ENCODE measurements at places on chromosomes 3 and 15.

DNA sequence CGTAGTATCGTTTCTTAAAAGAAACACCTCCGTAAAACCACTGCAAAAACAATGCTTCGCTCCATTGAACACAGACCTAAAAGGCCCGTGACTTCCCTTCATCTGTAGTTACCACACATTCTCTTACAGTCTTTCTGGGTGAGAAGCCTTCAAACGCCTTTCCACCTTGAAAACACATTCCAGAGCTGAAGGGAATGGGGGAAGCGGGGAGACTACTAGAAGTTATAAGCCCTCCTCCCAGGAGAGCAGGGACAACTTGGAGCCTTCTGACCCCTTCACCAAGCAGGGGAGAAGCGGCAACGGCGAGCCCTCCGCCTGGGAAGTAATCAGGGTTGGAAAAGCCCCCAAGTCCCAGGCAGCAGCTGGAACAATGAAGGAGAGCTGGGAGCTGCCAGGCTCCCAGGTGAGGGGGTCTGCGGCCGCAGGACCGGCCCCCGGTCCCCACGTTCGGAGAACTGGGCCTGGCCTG, 461 bp downstream of the SECISBP2L start:
- no peak for DNase-seq

DNA sequence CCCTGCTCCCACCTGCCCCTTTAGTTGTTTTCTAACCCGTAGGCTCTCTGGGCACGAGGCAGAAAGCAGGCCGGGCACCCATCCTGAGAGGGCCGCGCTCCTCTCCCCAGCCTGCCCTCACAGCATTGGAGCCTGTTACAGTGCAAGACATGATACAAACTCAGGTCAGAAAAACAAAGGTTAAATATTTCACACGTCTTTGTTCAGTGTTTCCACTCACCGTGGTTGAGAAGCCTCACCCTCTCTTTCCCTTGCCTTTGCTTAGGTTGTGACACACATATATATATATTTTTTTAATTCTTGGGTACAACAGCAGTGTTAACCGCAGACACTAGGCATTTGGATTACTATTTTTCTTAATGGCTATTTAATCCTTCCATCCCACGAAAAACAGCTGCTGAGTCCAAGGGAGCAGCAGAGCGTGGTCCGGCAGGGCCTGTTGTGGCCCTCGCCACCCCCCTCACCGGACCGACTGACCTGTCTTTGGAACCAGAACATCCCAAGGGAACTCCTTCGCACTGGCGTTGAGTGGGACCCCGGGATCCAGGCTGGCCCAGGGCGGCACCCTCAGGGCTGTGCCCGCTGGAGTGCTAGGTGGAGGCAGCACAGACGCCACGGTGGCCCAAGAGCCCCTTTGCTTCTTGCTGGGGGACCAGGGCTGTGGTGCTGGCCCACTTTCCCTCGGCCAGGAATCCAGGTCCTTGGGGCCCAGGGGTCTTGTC, 48.5 kb downstream of the PGPEP1L start:
- no peak for DNase-seq

DNA sequence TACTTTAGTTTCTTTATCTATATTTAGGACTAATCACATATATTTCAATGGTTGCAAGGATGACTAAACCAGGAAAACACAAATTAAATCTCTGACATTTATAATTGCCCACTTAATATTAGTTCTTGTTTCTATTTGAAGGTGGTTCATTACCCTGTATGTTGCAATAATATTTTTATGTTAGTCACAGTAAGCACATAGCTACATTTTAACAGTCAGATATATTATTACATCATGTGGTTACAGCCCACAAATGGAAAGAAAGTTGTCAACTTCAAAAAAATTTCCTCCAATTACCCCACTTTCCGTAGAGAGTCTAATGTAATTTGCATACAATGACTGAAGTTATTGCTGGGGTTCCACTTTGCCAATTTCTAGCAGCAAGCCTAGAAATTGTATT, 114.6 kb downstream of the TUSC7 start:
- DNase-seq, result no peak

DNA sequence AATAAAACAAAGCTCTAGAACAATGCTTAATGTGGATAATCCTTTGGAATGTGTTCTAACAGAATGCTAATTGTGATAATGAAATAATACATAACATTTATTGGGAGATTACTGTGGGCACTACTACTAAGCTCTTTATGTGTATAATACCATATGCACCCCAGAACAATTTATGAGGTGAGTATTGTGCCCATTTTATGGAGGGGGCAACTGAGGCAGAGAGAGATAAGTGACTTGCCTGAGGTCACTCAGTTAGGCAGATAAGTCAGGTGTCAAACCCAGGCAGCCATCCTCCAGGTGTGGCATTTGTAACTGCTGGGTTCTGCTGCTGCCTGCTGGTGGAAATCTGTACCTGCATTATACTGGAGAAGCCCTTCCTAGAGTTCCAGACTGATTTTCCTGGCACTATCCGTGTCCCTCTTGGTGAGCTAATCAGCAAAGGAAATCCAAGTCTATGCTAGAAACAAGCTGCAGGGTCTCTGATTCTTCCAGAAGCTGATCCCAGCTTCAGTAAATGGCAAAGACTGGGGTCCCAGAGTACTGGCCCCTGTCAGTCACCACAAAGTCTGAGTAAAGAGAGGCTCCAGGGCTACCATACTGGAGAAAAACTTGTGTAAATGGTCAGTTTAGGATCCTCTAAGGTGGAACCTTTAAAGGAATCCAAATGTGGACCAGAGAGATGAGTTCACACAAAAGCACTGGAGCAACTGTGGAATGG, 22.6 kb upstream of the RBP1 start:
- DNase-seq, result no peak

GRCh38 chr3:183664913-183665381, 29.5 kb downstream of the KLHL24 start:
- no peak for DNase-seq

- no peak for DNase-seq
These were observed 98.8 kb upstream of the HACD2 start for GRCh38 chr3:123683505-123684154.

GRCh38 chr15:93973287-93973686, 258.1 kb upstream of the MCTP2 start:
- DNase-seq, result no peak

DNA sequence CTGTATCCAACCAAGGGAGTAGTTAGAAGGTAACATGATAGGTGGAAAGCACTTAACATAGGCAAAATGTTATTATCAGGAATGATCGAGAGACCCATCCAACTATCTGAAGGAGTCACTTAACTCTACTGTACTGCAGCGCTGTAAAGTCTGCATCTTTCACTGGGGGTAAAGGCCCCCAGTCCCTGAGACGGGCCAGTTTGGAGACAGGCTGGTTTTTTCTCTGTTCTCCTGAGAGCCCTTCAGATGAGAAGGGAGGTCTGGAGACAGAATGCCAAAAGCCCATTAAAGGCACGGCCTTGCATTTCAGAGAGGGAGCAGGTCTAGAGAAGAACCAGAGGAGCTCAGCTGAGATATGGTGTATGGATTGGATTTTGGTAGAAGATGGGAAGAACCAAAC, 71.3 kb upstream of the CGNL1 start:
- no peak for DNase-seq

DNA sequence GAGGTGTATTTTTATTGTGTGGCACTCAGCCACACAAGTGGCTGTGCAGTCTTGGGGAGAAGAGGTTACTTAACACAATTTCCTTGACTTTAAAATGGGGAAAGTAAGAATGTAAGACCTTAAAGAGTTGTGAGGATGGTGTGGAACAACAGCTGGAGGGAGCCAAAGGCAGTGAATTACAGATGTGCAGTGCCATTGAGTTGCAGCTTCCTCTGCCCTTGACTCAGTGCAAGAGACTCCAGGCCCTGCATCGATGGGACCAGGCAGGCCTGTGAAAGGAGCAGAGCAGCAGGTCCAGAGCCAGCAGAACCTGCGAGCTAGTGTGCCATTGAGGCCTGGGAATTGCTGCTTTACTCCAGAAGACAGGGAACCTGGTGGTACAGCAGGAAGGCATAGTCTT, 27.2 kb downstream of the EEFSEC start:
- no peak for DNase-seq

DNA sequence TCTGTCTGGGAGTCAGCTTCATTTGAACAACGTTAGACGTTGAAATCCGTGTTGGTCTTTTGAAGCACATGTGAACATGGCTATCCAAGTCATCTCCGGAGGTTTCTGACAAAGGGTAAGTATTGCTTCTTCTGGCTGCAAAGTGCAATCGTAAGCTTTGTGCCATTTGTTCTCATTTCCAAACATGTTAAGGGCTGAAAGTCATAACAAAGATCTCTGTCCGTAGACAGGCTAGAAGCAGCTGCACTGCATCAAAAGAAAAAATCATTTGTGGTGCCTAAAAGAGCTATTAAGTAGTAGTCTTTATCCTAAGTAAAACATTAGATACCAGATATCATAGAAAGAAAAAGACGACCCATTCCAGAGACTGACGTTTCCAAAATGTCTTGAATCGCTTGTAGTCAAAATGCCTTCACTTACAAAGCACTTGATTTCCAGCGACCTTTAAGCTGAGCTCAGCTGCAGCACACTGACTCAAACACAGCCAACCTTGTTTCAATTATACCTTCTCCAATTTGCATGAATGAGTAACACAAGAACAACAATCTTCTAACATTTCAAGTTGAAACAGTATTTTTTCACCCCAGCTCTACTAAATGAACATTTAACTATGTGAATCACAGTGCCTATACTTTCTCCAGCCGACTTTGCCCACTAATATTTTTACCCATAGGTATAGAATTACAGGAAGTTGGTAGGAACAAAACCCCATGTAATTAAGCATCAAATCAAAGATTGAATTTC, 76.6 kb downstream of the NEDD4 start:
- DNase-seq, result no peak

GRCh38 chr3:45153658-45154437, 7.7 kb upstream of the CDCP1 start:
- DNase-seq, result no peak

GRCh38 chr15:45714590-45715488, 80.0 kb downstream of the SQOR start:
- peak; percentile 24 for DNase-seq

- DNase-seq, result no peak
These were observed 3.4 kb upstream of the MUC20 start for GRCh38 chr3:195717416-195717815.

- DNase-seq, result no peak
These were observed 4.0 kb downstream of the RNF13 start for GRCh38 chr3:149816986-149817385.

- DNase-seq, result peak; percentile 86
These were observed at the start of gene HSPBAP1 for GRCh38 chr3:122793568-122794416. TSS of gene HSPBAP1 (minus strand) at chr3:122793831. CDS start at chr3:122793680, 151 bp downstream.

GRCh38 chr15:24659622-24660021, 16.0 kb upstream of the NPAP1 start:
- no peak for DNase-seq

GRCh38 chr3:186996356-186996755, 66.0 kb downstream of the ST6GAL1 start:
- DNase-seq, result no peak

DNA sequence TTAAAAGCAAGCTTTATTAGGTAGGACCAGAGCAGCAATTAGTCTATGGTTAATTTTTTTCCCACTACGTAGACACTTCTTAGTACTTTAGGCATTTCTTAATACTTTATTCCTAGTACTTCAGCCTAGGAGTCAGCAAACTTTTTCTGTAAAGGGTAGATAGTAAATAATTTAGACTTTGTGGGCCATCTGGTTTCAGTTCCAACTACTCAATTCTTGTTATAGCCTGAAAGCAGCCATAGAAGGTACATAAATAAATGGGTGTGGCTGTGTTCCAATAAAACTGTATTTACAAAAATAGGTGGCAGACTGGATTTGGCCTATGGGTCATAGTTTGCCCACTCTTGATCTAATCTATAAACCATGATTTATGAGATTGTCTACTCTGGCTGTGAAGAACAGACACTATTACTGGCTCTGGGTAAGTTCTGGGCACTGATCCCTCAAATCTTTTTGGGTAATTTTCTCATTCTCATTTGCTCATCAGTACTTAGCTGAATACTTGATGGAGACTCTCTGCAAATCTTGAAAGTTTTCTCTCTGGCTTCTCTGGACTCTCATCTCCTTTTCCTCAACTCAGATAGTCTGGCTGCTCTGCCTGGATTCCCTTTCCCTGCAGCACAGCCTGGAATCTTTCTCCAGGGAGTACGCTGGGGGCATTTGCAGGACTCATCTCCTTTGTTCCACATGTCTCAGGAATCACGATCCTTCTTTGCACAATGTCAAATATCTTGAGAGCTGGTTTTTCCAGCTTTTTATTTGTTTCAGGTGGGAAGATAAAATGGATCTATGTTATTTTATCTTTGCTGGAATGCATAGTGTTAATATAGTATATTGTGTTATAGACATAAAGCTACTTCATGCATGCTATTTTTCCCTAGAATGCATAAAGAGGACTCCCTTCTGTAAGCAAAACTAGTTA, 524.8 kb upstream of the TBL1XR1 start:
- DNase-seq, result no peak

GRCh38 chr15:86870846-86871245, 791.2 kb downstream of the AGBL1 start:
- no peak for DNase-seq

DNA sequence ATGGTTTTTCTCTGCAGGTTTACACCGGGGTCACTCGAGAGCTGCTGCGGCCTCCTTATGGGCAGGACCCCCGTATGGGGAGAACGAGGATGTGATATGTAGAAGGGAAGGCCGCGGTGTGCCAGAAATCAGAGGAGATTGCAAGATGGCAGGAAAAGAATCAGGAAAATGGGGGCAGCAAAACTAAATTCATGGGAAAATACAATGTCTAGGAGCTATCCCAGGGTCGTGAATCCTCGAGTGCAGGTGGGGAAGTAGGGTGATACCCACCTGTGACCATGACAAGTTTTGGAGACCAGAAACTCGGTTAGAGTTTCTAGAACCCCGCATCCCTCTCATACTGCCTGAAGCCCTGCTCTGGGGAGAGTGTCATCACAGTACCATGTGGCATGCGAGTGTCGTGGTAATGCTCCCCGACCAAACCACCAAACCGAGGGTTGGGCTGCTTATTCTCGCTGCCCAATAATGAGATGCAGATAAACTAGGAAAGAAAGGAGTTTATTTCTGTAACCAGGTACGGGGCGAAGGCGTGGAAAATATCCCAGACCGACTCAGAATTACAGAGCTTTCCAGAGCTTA, 781 bp downstream of the TRNT1 start:
- DNase-seq, result no peak

- DNase-seq, result no peak
These were observed 79.2 kb downstream of the SRGAP3 start for GRCh38 chr3:9169956-9170850.

DNA sequence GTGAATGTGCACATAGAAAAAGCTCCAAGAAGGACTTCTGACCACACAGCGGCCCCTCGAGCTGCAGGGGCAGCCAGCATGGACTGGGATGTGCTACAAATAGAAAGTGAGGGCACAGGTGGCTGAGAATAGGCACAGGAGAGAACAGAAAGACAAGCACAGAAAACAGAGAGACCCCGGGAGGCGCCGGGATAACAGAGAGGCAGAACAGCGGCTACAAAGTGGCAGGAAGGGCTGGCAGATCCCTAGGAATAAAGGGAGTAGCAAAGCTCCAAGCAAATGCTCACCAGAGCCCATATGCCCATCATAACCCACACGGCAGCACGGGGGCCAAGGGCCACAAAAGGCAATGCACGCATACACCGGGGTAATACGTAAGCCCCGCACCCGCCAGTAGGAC, 201.7 kb upstream of the NSMCE3 start:
- no peak for DNase-seq
